Suppressor macrophage treated with lipopolysaccharide for 1 hour (primary cell): ENCODE measurements at places on chromosomes 12 and 14.

GRCh38 chr14:55070981-55071411 lies 19.5 kb downstream of the MAPK1IP1L start:
- DNase-seq, result peak; percentile 53

DNA sequence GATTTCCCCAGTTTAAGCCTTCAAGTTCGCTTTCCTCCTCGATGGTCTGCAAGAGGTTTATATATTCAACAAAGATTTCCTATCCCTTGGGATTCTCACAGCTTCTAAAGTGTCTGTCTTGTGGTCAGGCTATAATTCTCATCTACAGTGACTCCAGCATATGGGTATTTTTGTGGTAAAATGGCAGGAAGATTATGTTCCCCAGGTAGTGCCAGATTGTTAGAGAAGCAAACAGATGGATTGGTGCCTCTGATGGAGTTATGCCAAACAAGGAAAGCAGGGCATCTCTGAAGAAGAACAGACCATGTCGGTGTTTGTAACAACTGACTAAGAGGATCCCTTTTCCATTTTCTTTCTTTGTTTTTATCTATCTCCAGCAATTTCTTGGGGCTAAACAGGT lies 5.5 kb upstream of the CCDC175 start:
- DNase-seq, result no peak

DNA sequence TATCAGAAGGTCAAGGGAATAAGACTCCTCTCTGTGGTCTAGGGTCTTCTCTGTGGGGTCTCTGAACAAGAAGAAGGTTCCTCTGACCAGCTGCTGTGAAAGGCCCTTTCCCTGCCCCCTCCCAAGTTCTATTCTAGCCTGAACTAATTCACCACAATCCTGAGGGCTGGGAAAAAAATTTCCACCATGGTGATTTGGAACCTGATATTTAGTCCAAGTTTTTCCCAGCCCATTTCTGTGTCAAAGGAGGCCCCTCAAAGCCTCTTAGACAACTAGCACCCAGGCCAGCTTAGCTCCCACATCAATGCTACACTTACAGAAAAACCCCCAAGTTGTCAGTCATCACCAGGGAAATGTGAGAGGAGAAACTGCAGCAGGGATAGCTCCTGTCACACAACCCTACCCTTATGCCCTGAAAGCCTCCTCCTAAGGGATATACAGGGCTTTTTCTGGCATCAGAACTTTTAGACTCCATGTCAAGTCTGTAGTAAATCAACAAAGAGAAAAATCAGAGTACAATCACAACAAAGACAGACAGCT lies 4.5 kb downstream of the FMNL3 start:
- DNase-seq, result peak; percentile 59

- no peak for DNase-seq
Observed at GRCh38 chr12:79557690-79558315, 133.0 kb downstream of the PAWR start.

- DNase-seq, result no peak
Observed at GRCh38 chr14:58571769-58572472, 65.8 kb upstream of the DACT1 start.

DNA sequence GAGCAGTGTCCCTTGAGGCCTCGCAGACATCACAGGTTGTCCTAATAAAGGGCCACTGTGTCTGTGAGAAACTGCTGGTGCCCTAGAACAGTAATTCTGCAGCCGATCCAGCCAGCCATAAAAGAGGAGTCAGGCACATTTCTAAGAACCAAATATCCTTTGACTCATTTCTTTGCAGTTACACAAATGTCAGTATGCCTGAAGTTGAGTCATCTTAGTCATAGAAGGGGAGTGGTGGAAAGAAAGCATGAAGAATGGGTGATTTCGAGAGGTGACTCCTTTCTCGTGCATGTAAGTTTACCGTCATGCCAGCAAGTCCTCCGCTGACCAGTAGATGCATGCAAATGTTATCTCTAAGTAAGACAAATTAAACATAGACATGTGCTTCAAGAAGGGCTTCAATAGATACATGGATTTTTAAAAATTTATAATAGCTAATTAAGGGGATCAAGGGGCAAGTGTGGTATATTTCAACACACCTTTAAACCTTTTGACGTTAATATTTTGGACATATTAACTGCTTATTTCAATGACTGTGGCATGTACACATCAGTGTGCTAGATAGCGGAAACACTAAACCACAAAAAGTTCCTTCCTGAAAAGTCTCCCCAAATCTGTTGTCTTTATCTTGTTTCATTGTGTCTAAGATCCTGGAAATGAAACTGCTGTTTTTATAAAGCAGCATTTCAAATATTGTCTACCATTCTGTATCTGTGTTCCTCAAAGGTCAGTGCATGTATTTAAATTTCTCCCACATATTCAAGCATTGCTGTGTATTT lies 497.4 kb downstream of the NPAS3 start:
- peak; percentile 52 for DNase-seq

DNA sequence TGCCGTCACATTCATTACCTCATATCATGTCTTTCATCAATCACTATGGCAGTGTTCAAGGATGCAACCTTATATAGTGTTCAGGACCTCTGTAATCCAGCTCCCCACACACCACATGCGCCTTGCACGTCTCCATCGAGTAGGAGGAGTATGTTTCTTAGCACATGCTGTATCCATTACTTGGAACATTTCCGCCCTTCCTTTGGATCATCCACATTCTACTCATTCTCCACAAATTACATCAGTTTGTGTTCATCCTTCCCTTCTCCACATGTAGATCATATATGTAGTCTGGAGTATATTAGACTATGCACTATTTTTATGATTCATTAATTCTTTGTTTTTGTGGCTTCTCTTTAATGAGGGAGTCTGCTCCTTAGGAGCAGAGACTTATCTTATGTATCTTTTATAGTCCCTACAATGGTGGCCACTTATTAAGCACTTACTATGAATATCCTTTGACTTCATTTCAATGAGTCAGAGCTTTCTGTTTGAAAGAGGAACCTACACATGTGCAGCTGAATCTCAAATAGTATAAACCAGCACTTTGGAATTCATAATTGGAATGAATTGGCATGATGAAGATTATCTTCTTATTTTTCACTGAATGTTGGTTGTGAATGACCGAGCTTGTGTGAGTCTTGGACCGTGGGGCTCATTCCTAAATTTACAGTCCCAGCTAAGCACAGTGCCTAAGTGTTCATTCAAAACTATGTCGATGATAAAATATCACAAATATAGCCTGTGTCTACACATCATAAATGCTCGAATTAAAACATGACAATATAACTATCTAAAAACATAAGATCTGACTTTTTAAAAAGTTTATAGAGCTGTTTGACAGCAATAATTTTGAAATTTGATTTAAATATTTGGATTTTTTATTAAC lies 30.2 kb upstream of the NPAS3 start:
- peak; percentile 24 for DNase-seq

DNA sequence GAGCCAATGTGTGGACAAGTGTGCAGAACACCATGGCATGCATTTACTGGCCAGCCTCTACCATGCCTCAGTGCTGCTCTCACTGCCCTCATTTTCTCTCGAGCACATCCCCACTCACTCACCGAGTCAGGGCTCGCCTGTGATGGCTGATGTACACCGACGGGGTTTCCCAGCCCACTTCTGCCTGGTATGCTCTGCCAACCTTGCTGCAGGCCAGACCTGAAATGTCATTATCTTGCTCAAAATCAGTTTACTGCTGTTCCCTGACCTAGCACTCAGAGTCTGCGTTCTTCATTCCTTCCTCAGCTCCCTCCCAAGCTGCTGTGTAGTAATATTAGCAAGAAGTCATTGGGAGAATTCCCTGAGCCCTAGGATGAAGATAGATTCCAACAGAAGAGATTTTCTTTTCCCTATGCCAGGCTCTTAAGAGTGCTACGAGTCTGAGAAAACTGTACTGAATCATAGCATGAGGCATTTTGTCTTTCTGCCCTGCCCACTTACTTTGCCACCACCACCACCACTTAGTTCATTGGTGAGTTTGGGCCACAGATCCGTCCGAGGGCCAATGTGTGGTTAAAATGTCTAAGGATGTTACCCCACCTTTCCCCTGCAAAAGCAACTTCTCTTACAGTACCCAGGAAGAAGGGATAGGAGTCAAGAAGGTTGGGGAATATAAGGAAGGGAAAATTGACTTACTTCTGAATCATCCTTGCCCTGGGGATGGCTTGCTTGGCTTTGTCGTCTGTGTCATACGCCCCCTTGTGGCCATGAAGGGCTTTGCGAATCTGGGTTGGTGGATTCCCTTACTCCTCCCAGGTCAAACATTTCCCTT lies 51.0 kb downstream of the BMAL2 start:
- DNase-seq, result peak; percentile 89

GRCh38 chr14:54213536-54213935 lies 183.3 kb upstream of the CDKN3 start:
- no peak for DNase-seq

DNA sequence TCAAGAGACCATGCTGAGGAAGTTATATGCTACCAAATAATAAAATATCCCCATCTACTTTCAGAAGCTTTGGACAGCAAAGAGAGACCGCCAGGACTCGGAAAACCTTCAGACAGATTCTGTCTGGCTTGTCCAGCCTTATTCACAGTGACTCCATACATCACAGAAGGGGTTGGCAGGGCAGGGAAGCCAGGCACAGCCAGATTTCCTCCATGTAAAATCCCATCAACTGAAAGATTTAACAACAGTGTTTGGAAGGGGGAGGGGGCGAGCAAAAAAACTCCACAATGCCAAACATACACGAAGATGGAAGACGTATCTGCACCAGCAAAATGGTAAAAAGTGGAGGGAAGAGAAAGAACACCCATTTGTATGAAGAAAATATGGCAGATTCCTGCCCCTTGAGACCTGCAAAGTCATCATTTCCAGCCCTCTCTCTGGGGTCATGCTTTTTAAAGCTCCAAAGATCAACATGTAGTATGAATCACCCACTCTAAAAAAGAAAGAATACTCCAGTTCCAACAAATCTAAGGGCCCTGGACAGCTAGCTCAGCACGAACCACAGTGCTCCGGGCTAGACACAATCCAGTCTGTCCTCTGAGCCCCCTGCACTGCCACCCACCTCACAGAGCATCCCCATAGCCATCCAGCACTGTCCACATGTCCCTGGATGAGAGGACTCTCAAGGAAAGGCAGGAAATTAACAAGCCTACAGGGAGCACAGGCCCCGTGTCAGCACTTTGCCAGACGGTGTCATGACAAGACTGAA lies 116.4 kb downstream of the DICER1 start:
- DNase-seq, result no peak

DNA sequence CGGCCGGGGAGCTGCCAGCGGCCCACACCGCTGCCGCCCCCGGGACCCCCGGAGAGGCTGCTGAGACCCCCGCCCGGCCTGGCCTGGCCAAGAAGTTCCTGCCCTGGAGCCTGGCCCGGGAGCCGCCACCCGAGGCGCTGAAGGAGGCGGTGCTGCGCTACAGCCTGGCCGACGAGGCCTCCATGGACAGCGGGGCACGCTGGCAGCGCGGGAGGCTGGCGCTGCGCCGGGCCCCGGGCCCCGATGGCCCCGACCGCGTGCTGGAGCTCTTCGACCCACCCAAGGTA lies 12.8 kb downstream of the SH2B3 start:
- no peak for DNase-seq

DNA sequence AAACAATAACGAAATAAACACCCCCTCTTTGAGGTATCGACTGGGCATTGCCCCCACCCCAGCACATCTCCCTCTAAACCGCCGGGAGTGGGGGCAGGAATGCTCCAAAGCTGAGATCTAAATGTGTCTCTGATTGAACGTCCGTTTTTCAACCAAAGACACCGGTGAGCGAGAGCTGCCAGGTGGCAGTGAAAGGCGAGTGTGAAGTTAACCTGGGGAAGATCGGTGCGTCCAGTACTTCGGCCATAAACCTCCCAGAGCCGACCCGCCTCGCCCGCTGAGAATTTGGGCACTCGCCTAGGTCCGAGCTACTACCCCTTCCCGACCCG lies 625 bp downstream of the ANGEL1 start:
- no peak for DNase-seq

GRCh38 chr14:103179094-103179493 lies 55.8 kb downstream of the TNFAIP2 start:
- DNase-seq, result no peak

- no peak for DNase-seq
Observed at GRCh38 chr12:93877446-93877845, 200.3 kb downstream of the CRADD start.

DNA sequence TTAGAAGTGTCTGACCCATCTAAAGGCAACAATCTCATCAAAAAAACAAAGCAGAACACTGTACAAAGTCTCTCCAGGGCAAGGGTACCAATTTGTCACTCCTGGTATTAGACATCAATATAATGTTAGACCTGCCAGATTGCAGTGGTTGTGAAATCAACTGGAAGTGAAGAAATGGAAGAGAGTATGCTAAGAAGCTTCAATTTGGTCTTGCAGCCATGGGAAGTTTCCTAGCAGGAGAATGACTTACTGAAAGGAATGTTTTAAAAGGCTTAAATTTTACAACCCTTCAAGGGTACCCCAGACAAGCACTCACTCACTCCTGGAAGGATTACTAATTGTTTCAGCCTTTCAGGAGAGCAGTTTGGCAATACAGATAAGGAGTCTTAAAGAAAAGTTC lies 18.9 kb downstream of the LLPH start:
- no peak for DNase-seq

DNA sequence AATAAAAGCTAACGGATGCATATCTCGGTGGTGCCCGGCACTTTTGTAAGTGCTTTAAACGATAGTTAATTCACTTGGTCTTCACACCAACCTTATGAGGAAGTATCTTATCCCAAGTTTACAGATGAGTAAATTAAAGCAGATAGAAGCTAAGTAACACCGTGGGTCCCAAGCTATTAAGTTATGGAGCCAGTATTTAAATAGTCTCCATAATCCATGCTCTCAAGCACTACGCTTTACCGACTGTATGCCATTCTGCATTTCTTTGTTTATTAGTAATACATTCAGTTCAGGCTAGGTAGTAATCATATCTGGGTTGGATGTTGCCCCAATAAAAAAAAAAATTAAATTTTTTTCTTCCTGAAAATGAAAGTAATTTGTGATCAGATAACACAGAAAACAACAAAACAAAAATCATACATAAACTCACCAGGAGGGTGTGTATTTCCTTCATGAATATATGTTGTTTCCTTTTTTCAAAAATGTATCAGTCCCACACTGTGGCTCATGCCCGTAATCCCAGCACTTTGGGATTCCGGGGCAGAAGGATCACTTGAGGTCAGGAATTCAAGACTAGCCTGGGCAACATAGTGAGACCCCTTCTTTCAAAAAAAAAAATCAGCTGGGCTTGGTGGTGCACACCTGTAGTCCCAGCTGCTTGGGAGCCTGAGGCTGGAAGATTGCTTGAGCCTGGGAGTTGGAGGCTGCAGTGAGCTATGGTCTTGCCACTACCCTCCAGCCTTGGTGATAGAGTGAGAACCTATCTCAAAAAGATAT lies 1.4 kb upstream of the M6PR start:
- DNase-seq, result peak; percentile 61

GRCh38 chr12:53099071-53099882 lies 1.8 kb downstream of the IGFBP6 start:
- DNase-seq, result peak; percentile 88
